ENCODE measurements at places on chromosomes 7 and 10.

DNA sequence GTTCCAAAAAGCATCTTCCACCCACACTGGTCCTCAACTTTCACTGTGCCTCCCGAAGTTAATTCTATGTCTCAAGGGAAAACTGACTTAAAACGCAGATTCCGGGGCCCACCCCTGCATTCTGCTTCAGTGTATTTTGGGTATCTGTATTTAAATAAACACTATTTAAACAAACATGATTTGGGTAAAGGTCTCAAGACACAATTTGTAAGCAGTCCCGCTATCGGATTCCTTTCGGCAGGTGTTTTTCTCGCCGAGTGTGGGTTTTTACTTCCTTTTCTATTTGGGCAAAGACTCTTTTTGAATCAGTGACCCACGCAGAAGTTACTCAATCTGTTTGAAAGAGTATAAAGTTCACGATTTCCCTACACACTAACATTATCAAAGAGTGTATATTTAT, 1.2 kb downstream of the PDIA4 start:
- no peak for DNase-seq

DNA sequence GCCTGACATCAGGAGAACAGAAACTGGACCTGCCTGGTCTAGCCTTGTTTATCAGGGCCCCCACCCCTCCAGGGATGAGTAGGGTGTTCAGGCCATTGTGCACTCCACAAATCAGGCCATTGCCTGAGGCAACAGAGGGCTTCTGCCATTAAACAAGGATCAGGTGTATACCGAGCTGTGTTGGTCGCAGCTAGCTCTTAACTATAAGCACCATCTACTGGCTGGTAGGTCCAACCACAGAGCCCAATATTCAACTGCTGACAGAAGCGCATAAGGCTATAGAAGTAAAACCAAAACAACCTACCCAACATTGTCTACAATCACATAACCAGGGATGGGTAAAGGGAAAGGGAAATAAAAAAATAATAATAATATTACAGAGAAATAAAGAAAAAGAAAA, 451.7 kb upstream of the TEX47 start:
- no peak for DNase-seq

DNA sequence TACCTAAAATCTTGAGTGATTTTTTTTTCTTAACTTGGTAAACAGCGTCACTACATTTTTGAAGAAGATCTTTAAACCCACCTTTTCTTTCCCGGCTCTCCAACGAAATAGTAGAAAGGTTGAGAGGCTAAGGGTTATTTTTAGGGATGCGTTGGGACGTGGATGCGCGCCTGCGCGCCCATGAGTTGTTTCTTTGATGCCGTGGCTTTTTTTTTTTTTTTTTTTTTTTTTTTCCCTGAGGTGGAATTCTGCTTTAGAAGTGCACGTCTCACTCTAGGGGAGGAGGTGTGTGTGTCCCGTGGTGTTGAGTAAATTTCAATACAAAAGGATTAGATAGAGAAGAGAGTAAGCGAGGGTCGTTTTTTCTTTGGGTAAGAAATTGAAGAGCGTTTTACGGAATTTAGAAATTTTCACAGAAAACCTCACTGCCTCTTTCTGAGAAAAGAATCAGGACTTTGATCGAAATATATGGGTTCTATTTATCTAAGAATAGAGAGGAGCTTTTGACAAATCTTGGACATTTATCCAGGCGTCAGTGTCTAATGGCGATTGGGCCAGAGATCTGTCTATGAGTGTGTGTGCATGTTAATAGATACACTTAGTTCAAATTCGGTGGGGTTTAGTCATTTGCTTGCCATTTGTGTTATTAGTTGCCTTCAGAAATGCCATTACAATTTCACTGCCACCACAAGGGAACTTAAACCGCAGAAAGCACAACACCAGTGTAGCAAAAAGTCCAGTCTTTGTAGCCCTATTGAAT, 1.2 kb upstream of the SP8 start:
- DNase-seq: no peak

DNA sequence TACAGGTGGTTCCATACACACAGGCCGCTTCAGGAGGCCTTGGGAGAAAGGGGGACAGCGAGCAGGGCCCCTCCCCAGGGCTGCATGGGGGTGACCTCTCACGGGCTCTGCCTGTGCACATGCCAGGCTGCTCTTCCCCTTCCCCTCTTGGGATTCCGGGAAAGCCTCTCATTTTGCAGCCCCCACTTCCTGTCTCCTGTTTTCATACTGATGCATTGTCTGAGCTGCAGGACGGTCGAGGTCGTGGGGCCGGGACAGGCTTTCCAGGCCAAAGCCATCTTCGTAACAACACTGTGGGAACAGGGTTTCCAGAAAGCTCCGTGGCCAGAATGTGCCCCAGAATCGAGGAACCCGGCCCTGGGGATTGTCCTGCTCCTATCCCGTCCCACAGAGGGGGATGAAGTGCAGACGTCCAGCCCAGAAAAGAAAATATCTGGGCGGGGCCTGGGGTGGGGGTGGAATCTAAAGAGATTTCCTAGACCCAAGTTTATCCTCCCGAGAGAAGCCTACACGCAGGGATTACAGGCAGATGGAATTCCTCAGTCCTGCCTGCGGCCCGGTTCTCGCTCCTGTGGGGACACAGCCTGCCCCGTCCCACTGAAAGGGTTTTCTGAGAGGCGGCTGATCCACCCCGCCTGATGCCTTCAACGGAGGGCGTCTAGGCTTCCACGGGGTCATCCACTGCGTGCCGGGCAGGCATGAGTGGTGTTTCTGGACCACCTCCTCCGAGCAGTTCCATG, 29.5 kb upstream of the DNAAF5 start:
- no peak for DNase-seq

- DNase-seq: no peak
These were observed 686.4 kb upstream of the C7orf33 start for GRCh38 chr7:147904219-147904576.

DNA sequence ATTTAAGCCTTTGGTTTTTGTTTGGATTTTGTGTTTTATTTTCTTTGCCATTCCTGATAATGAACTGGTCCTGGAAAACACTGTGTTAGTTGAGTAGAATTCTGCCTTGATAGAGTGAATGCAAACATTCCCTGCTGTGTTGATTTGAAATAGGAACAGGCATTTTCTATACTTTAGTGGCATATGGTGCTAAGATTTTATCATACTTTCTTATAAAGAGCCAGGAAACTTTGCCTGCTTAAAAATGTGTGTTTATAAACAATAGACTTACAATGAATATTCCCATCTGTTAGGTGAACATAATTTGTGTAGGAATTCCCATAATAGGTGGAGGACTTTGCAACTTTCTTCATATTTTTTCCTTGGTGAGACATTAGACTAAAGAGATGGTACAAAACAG, 333.3 kb downstream of the SDK1 start:
- DNase-seq: no peak

DNA sequence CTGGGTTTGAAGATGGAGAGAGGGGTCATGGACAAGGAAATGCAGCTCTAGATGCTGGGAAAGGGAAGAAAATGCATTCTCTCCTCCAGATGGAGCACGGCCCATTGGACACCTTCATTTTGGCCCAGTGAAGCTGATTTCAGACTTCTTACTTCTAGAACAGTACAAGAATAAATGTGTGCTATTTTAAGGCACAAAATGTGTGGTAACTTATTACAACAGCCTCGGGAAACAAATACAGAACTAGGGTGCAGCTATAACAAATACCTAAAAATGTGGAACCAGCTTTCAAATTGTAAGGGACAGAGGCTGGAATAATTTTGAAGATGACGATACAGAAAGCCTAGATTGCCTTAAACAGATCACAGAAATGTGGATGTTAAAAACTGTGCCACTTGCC, 54.1 kb downstream of the CYTH3 start:
- no peak for DNase-seq

DNA sequence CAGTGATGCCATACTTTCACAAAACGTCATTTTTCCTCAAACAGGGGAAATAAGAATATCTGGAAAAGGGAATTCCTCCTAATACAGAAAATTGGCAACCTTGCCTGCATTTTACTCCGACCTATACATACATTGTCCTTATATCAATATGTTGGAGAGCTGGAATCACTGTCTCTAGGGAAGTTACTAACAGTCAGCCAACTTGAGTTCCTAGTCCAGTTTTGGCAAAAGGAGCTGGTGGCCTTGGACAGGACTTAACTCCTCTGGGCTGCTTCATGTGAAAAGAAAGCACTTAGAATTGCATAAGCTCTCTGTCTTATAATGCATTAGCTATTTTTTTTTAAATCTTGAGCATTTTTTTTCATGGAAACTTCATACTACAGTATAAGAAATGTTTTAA, 174.2 kb upstream of the HGF start:
- no peak for DNase-seq

DNA sequence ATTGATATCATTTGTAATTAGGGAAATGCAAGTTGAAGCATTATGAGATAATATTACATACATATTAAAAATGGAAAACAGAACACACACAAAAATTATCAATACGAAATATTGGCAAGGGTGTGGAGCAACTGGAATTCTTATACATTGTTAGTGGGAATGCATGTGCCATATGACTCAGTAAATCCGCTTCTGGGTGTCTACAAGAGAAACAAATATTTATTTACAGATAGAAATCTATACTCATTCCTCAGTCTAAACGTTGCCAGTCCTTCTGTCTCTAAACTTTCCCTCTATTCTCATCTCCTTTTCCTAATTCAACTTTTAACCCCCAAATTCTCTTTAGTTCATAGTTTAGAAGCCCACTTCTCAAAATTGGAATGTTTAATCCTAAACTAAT, 170.4 kb upstream of the LRRTM3 start:
- DNase-seq: no peak

- DNase-seq: no peak
These were observed 1.8 kb upstream of the CSGALNACT2 start for GRCh38 chr10:43136432-43136831.

- DNase-seq: no peak
These were observed 48.3 kb upstream of the SEPHS1 start for GRCh38 chr10:13396369-13396768.

DNA sequence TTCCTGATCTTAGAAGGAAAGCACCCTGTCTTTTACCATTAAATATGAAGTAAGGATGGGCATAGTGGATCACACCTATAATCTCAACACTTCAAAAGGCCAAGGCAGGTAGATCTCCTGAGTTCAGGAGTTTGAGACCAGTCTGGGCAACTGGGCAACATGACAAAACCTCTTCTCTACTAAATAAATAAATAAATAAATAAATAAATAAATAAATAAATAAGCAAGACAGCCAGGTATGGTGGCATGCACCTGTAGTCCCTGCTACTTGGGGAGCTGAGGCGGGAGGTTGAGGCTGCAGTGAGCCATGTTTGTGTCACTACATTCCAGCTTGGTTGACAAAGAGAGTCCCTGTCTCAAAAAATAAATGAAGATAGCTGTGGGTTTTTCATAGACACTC, 313.1 kb downstream of the RPS24 start:
- DNase-seq: no peak

DNA sequence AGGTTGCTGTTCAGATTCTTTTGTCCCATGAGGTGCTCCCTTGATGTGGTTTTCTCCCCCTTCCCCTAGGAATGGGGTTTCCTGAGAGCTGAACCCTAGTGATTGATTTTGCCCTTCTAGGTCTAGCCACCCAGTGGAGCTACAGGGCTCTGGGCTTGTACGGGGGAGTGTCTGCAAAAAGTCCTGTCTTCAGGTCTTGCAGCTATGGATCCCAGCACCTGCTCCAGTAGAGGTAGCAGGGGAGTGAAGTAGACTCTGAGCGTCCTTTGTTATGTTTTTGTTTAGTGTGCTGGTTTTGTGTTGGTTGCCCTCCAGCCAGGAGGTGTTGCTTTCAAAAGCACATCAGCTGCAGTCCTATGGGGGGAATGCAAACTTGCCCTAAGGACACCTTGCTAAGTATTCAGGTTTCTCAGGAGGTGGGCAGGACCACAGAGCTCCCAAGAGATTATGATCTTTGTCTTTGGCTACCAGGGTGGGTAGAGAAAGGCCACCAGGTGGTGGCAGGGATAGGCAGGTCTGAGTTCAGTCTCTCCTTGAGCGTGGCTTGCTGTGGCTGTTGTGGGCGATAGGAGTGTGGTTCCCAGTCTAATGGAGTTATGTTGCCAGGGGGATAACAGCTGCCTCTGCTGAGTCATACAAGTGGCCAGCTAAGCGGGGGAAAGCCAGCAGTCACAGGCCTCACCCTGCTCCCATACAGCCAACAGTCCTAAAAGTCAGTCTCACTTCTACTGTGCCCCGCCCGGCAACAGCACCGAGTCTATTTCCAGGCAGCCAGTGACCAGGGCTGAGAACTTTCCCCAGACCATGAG, 92.4 kb upstream of the JCAD start:
- DNase-seq: no peak

- no peak for DNase-seq
These were observed 27.1 kb upstream of the TAS2R16 start for GRCh38 chr7:123022576-123022975.

All from activated effector memory CD4-positive, alpha-beta T cell treated with Interleukin-2 at 50 U/mL for 16 hours (primary cell).